ENCODE measurements at places on chromosomes 1 and 21.

- DNase-seq, result no peak
Measured at GRCh38 chr1:3457910-3458883, 3.7 kb downstream of the ARHGEF16 start.

DNA sequence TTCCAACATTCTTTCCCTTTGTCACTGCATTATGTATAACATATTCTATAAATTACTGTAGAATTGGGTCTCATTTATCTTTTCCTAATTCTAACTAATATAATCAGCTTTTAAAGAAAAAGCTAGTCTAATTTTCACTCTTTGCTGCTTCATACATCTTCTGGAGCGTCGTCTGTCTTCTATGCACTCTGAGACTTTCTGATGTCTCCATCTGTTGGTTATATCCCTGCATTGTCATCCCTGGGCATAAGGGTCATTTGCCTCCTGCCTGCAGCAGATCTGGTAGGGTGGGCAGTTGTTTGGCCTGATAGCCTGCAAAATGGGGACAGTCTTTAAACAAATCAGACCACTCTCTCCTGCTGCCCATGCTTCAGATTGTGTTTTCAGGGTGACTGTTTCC is 40.8 kb upstream of the DYNLT5 start:
- DNase-seq, result no peak

- DNase-seq, result peak; percentile 50
Measured at GRCh38 chr1:42815941-42816584, 859 bp upstream of the ERMAP start.

GRCh38 chr1:29650041-29650400 is 413.7 kb downstream of the PTPRU start:
- DNase-seq, result no peak

DNA sequence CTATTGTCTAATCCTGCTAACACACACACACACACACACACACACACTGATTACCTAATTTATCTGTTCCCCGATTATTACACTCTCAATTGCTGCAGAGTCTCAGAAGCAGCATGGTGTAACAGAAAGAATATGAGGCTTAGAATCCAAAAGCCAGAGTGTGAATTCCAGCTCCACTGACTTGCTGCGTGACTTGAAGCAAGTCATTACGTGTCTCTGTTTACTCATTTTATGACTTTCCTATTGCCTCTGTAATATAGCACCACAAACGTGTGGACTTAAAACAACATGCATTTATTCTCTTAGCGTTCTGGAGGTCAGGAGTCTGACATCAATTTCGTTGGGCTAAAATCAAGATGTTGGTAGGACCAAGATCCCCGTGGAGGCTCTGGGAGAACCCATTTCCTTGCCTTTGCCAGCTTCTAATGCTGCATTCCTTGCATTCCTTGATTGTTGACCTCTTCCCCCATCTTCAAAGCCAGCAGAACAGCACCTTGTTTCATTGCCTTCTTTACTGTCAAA is 55.9 kb upstream of the ATP5PO start:
- DNase-seq, result no peak

GRCh38 chr1:245074232-245074747 is 80.5 kb upstream of the KIF26B start:
- DNase-seq, result no peak

- no peak for DNase-seq
Measured at GRCh38 chr21:18991846-18992245, 588.3 kb upstream of the TMPRSS15 start.

DNA sequence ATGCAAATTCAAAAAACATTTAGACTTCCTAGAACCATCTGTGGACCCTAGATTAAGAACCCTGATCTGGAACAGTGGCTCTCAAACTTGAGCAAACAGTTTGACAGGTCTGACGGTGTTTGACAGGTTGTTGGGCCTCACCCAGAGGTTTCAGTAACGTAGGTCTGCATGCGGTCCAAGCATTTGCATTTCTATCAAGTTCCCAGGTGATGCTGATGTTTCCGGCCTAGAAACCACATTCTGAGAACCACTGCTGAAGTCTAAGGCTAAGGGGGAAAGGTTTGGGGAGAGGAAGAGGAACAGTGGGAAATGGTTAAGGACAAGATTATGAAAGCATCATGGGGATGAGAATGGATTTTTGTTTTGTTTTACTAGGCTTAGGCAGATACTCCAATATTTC is 48.6 kb downstream of the MDM4 start:
- DNase-seq, result no peak

- no peak for DNase-seq
Measured at GRCh38 chr1:196690582-196690981, 38.7 kb downstream of the CFH start.

GRCh38 chr1:68107771-68108170 is 57.3 kb upstream of the DIRAS3 start:
- DNase-seq, result no peak

DNA sequence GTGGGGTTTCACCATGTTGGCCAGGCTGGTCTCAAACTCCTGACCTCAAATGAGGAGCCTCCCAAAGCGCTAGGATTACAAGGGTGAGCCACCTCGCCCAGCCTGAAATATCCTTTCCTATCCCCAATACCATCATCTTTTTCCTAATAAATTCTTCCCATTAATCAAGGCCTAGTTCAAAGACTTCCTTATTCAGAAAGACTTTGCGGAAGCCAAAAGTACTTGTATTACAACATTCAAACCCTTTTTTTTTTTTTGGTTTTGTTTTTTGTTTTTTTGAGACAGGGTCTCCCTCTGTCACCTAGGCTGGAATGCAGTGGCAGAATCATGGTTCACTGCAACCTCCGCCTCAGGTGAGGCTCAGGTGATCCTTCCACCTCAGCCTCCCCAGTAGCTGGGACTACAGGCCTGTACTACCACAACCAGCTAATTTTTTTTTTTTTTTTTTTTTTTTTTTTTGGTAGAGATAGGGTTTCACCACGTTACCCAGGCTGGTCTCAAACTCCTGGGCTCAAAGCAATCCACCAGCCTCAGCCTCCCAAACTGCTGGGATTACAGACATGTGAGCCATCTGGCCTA is 7.6 kb downstream of the SLC19A2 start:
- DNase-seq, result no peak

- no peak for DNase-seq
Measured at GRCh38 chr1:82318921-82319320, 518.2 kb downstream of the ADGRL2 start.

DNA sequence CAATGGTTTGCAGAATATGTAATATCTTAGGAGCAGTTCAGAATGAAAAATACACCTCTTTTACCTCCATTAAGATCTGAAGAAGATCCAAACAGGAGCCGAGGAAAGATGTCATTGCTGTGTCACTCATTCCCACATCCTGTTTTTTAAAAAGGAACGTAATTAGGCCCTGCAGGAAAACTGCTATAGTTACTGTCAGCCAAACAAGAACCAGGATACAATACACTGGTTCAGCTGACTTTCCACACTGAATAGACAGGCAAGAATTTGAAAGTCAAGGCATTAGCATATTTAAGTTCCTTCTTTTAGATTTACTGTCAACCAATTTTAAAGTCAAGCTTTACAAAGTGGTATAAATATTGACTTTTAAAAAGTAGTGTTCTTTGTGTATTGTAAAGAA is 63.8 kb downstream of the IARS2 start:
- no peak for DNase-seq

- no peak for DNase-seq
Measured at GRCh38 chr1:96559707-96560596, 161.6 kb upstream of the PTBP2 start.

GRCh38 chr1:168893359-168893801 is 164.4 kb upstream of the DPT start:
- peak; percentile 43 for DNase-seq

DNA sequence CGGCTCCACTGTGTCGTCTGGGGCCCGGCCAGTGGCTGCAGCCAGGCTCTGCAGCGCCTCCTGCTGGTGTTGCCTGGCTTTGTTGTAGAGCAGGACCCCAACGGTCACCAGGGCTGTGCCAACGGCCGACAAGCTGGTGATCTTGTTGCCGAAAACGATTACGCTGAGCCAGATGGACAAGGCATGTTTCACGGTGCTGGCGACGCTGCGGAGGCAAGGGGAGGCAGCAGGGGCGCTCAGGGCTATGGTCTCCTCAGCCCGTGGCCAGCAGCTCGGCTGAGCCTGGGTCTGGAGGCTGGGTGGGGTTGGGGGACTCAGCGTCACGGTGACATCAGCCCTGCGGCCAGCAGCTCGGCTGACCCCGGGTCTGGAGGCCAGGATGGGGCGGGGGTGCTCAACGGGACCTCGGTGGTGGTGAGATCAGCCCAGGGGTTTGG is 7.0 kb upstream of the CDK11B start:
- DNase-seq, result no peak

GRCh38 chr1:98794196-98794886 is 132.8 kb downstream of the SNX7 start:
- peak; percentile 48 for DNase-seq

DNA sequence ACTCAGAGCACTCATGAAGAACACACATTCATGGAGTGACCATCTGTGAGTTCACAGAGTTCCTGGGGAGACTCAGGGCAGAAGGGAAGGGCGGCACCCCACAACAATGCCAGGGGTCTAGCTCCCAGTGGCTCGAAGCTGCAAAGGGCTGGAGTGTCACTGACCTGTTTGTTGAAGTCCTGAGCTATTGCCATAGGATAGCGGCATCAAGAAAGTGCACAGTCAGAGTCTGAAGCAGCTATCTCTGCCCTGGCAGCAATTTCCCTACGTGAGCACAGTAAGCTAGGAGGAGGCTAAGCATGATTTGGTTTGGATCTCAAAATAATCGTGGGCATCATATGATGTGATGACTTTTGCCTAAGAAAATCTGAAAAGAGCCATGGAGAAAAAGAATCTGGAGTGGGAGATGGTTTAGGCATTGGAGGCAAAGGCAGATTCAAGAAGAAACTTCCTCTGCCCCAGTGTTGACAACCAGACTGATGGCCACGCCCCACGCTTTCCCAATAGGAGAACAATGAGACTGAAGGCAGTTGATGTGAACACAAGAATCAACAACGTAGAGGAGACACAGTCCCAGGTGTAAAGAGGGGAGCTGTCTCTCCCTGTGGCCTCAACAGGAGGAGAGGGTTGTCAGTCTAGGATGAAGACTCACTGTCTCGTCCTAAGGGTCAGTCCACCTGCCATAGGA is 100.0 kb upstream of the SLC25A33 start:
- no peak for DNase-seq

GRCh38 chr1:7432102-7432899 is 338.8 kb upstream of the VAMP3 start:
- no peak for DNase-seq

- DNase-seq, result no peak
Measured at GRCh38 chr1:75438355-75438754, 172.6 kb downstream of the SLC44A5 start.

DNA sequence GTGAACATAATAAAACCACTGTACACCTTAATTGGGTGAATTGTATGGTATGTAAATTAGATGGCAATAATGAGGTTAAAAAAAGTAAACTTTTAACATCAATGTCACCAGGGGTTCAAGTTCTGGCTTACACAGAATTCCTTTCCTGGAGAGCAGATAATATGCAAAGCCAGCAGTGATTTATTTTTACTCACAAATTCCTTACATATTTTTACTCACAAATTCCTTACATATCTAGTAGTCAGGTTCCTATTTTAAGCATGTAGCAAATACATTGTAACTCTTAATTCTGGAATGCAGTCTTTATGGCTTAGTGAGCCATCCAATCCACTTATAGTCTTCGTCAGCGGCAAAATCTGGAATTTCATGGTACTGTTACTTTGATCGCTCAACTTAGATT is 1.3 kb upstream of the UBE4B start:
- no peak for DNase-seq

- no peak for DNase-seq
Measured at GRCh38 chr1:158147869-158148268, 32.8 kb upstream of the CD1D start.

GRCh38 chr1:177567393-177567792 is 396.6 kb downstream of the BRINP2 start:
- DNase-seq, result no peak

DNA sequence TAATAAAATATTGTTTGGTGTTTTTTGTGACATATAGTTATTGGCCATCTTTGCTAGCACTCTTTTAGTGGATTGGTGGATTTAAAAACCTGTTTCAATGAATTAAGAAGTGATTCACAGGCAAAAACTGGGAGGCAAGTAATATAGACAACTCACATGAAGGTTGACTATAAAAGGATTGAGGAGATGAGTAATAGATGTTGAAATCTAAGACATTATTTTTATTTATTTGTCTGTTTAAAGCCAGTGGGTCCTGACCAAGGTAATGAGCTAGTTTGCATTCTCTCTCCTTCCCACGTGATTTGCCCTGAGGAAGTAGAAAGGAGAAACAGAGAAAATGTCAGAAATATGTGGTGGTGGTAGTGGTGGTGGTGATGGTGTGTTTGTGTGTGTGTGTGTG is 351.5 kb upstream of the ZP4 start:
- DNase-seq, result no peak
